Activated CD4-positive, alpha-beta memory T cell treated with anti-CD3 and anti-CD28 coated beads, Interleukin-2, amount 10 ng/mL, durations not matched to agents 7 days and 5 days (primary cell): ENCODE measurements at places on chromosomes 5 and 9. TPM values are rescaled to one million over a fixed set of nuclear protein-coding genes. Genes with fewer than 3 reads are reported as not detected.

ARHGEF37 gene
- 0.88 TPM for total RNA-seq

DNA sequence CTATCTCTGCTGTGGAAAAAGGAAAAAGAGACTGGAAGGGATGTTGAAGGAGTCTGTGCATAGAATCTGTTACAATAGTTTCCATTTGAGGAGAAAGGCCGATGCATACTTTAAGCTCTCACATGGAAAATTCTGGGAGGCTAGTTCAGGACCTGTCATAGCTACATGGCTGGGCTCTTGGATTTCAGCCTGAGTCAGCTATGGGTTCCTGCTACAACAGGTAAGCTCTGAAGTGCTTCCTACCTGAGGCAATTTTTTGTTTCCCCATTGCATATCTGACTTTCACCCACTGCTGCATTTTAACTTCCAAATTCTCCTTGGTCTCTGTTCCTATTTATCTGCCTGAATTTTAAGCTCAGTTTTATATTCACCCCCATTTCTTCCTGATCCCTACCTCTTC, 310.7 kb downstream of the RAB3C start:
- H3K27ac ChIP-seq = no peak overlapping the region
- no peak overlapping the region for H3K4me3 ChIP-seq
- no peaks in the 10 kb centered on the region for H3K27me3 ChIP-seq
- no peak for DNase-seq

COL27A1 gene
- 0.50 TPM for total RNA-seq

- no peak overlapping the region for H3K4me3 ChIP-seq
- no peaks in the 10 kb centered on the region for H3K36me3 ChIP-seq
- H3K4me1 ChIP-seq = no peaks in the 10 kb centered on the region
- no peak overlapping the region for H3K27ac ChIP-seq
These were observed 478.8 kb upstream of the TNC start for GRCh38 chr9:115596746-115597080.

DNA sequence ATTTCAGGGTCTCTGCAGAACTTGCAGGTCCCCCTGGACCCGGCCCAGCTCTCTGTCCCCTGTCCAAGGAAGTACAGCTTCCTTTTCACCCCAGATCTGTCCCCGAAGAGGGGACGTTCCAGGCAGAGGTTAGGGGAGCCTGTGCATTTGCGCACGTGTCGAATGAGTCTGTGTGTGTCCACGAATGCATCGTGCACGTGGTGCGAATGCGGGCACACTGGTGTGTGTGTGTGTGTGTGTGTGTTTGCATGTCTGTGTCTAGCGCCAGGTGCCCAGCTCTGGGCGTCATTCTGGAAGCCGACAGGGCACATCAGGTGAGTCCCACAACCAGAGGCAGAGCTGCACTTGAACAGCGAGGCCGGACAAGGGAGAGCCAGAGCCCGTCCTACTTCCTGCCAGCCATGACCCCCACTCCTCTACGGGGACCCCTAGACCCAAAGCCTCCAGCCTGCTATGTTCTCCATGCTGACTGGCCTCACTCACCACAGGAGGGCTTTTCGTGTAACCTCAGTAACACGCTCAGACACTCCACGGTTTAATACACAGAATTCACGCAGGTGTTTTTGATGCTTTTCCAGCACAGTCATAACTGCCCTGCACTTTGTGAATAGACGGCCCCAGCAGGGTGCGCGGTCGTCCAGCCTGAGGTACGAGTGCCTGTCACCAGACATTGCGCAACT, 41.3 kb upstream of the CACNA1B start:
- H3K4me1 ChIP-seq = no peaks in the 10 kb centered on the region
- no peaks in the 10 kb centered on the region for H3K27me3 ChIP-seq
- no peak overlapping the region for H3K4me3 ChIP-seq
- H3K36me3 ChIP-seq = peaks cover 16% of the 10 kb centered on the region
- no peak for DNase-seq
- H3K27ac ChIP-seq = no peak overlapping the region

SV2C gene
- total RNA-seq = 0.28 TPM

GPR150 gene
- 1.7 TPM for total RNA-seq

DNA sequence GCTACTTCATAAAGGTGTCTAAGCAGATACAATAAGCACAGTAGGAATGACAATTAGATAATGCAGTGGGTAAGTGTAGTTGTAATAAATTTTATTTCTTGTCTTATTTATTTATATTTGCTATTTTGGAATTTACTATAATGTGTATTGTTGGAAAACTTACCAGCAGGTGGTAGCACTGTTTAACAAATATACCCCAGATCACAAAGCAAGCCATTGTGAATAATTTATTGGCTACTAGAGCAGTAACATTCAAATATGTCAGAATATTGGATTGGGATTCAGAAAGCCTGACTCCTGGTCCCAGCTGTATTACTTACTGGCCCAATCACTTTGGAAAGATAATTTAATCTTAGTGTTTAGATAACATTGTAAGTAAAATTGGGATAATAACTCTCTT, 78.0 kb downstream of the ISOC1 start:
- H3K4me3 ChIP-seq = no peak overlapping the region
- no peaks in the 10 kb centered on the region for H3K27me3 ChIP-seq
- no peak for DNase-seq
- no peaks in the 10 kb centered on the region for H3K36me3 ChIP-seq
- no peak overlapping the region for H3K27ac ChIP-seq

DNA sequence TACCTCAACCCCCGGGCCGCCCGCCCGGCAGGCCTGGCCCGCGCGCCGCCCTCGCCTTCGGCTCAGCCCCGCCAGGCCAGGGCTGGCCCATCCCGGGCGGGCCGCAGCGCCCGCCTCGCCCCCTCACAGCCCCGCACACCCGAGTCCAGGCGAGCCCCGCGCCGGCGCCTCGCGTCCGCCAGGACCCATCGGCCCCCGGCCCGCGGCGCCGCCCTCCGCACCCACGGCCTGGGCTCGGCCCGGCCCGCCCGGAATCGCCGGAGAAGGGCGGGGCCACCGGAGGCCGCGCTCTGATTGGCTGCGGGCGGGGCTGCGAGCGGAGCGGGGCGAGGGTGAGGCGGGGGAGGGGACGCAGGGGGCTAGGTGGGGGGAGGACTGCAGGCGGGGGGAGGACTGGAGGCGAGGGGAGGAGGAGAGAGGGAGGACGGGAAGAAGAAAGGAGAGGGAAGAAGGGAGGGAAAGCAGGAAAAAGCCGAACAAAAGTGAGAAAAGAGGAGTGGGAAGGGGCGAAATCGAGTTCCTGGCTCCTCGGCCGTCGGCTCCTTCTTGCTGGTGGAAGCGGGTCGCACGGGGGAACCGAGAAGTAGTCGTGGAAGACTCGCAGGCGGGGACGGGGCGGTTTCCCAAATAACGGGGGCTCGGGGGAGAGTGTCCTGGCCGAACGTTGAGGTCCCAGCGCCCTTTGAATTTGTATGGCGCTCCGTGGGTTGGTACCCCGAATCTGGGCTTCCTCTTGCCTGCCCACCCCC, 472 bp upstream of the UBTD2 start:
- peaks cover 23% of the 10 kb centered on the region for H3K4me1 ChIP-seq
- peaks cover 11% of the 10 kb centered on the region for H3K27me3 ChIP-seq
- H3K4me3 ChIP-seq = peak overlapping the region; percentile 84
- H3K27ac ChIP-seq = peak overlapping the region; percentile 35
- DNase-seq = peak; percentile 81
- H3K36me3 ChIP-seq = peaks cover 2% of the 10 kb centered on the region

DNA sequence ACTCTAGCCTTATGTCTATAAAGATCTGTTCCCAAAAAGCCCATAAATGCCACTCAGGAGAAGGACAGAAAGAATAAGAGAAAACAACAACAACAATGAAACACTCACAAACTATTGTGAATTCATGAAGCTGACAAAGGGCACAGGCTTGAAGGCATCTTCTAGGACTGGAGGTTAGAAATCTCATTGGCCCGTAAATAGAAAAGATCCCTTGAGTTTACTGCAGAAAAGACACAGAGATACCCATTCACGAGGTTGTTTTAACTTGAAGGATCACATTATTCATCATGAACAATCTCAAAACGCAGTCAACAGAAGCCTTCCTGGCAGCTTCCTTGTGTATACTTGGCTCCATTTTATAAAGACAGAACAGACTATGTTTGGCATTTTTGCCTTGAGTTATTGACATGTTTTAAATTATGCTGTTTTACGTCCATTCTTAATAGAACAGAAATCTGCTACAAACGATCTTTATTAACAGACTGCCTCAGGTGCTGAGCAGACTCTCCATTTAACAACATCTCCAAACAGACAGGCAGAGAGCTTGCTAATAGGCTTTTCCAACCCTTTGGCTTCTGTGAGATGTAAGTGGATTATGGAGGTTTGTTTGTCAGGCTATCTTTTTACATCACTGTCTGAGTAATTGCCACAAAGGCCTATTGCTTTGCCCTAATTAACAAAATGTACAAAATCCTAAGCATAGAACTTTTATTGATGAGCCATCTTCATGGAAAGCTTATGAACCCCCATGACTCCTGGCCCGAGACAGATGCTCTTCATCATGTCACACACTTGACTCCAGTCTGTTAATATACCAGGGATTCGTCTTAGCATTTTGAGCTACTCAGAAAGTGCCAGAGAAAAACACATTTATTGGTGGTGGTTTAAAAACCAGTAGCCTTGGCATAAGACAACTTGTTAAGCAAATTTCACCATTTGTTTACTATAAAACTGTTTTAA, 735.3 kb upstream of the ZNF608 start:
- no peaks in the 10 kb centered on the region for H3K4me1 ChIP-seq
- H3K4me3 ChIP-seq = no peak overlapping the region
- no peak overlapping the region for H3K27ac ChIP-seq
- no peaks in the 10 kb centered on the region for H3K36me3 ChIP-seq
- no peaks in the 10 kb centered on the region for H3K27me3 ChIP-seq
- DNase-seq = no peak
